Amniotic stem cell (primary cell): ENCODE measurements at places on chromosomes 12 and 14.

DNA sequence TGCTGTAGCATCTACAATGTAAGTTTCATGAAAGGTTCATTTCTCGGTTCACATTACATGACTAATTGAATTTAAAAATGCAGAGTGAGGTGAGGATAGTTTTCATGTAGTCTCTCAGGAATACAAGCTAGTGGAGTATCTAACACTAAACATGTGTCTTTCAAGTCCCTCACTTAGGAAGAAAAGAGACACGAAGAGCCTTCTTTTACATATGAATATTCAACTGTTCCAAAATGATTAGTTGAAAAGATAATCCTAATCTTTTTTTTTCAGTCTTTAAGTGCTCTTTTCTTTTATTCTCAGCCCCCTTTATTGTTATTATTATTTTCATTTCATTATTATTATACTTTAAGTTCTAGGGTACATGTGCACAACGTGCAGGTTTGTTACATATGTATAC, 10.8 kb downstream of the PRR4 start:
- DNase-seq: no peak

DNA sequence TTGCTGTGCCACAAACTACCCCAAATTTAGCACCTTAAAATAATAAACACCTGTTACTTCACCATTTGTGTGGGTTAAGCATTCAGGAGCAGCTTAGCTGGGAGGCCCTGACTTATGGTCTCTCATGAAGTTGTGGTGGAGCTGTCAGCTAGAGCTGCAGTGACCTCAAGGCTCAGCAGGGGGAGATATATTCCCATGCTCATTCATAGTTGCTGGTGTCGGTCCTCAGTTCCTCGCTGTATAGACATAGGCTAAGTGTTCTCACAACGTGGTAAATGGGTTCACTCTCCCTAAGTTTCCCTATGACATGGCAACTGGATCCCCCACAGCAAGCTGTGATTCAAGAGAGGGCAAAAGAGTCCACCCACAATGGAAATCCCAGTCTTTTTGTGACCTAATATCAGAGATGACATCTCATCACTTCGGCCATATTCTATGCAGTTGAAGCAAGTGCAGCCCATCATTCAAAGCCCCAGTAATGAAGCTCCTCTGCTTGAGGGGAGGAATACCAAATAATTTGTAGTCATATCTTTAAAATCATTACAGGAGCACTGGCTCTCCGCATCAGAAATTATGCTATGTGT, 41.1 kb downstream of the PRB3 start:
- DNase-seq: peak; percentile 14

GRCh38 chr14:45904314-45904713, 651.3 kb upstream of the MIS18BP1 start:
- no peak for DNase-seq

GRCh38 chr14:91249841-91250616, 5.5 kb upstream of the GPR68 start:
- no peak for DNase-seq

DNA sequence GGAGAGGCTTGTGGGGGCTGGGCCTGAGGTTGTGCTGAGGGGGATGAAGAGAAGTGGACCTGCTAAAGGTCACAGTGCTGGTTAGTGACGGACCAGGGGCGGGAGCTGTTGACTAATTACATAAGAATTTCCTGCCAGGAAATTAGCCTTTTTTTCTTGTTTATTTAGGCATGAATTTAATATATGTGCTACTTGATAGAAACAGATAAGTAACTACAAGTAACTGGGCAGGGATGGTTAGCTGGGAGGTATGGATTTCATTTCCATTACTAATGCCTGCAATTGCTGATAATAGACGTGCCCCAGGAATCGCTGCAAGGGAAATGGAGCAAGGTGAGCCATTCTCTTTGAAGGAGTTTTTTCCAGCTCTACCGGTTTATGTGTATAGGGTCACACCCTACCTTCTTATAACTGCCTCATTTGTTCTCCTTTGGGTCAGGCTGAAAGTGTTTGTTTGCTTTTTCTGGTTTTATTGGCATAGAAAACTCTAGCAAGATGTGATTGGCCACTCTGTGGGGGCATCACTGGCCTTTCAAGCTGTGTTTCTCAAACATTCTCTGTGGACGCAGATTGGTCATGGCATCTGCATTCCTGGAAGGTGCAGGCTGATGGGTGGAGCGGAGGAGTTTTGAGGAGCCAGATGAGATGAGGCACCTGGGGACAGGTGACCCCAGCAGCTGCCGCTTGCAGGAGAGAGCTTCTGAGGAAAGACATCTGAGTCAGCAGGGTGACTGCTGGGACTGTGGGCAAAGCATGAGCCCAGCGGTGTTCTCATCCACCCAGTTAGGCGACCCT, 19.0 kb upstream of the GPRC5A start:
- DNase-seq: no peak

DNA sequence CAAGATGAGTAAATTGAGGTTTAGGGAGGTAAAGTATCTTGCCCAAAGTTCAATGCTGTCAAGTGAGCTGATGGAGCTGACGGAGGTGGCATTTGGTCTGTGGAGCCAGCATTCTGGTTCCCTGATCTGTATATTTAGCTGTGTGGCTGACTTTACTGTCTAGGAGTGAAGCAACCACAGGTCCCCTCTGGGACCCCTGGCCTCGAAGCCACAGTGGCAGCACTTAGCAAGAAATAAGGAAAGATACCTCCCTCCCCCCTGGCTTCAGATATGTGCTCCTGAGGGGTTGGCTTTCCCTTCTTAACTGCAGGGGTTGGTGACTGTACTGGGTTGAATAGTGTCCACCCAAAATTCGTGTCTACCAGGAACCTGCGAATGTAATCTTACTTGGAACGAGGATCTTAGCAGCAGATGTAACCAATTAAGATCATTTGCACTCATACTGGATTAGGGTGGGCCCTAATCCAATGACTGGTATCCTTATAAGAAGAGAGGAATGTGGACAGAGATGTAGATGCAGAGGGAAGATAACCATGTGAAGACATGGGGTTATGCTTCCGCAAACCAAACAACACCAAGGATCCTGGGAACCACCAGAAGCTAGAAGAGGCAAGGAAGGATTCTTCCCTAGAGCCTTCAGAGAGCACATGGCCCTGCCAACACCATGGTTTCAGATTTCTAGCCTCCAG, 2.0 kb upstream of the ACVR1B start:
- DNase-seq: no peak

- peak; percentile 16 for DNase-seq
Measured at GRCh38 chr14:102893452-102893851, 29.0 kb upstream of the AMN start.

DNA sequence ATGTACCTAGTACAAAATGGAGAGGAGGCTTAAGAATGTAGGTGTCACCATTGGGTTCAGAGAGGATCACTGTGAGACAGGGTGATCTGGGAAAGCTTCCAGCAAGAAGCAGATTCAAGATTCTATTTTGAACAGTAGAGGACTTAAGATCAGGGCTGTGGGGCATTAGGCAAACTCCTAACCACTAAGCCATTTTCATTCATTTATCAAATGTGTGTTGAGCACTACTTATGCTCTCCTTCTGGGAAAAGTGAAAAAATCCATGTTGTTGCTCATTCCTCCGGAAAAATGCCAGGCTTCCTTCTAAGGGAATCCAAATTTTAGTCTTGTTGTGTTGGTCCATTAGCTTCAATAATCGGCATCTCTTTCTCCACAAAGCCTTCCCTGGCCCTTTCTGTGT, 163.4 kb downstream of the NUAK1 start:
- DNase-seq: no peak

DNA sequence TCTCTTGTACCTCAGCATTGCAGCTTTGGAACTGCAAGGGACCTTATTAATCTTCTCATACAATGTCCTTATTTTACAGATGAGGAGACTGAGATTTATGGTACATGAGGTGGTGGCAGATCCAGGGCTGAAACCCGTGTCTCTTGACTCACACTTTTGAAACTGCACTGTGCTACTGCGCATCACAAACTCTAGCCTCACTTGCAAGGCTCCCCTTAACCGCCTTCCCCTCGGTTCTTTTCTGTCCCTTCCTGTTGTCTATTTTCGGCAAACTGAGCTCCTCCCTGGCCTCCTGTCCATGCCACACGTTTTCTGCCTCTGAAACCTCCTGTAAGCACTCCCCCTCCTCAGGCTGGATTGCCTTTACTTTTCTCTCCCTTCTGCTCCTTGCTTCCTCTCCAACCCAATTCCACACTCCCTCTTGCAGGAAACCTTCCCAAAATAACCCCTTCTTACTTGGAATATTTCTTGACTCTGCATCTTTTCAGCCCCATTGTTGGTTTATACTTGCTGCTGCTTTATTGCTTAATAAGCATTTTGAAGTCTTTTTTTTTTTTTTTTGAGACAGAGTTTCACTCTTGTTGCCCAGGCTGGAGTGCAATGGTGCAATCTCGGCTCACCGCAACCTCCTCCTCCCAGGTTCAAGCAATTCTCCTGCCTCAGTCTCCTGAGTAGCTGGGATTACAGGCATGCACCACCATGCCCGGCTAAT, 72.4 kb upstream of the CISTR start:
- DNase-seq: no peak

DNA sequence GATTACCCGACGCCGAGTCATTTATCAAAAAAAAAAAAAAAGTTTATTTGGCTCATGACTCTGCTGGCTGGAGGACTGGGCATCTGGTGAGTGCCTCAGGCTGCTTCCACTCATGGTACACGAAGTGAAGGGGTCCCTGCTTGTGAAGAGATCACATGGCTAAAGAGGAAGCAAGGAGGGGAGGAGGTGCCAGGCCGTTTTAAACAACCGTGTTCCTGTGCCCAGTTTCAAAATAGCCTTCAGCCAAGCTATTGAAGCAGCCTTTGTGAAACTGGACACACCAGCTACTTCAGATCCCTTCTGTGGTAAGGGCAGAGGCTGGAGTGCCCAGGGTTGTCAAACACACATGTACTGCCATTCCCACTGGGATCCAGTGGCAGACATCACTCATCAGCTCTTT, 7.6 kb downstream of the POP5 start:
- no peak for DNase-seq

GRCh38 chr12:52206304-52207040, 14.7 kb upstream of the KRT80 start:
- no peak for DNase-seq

DNA sequence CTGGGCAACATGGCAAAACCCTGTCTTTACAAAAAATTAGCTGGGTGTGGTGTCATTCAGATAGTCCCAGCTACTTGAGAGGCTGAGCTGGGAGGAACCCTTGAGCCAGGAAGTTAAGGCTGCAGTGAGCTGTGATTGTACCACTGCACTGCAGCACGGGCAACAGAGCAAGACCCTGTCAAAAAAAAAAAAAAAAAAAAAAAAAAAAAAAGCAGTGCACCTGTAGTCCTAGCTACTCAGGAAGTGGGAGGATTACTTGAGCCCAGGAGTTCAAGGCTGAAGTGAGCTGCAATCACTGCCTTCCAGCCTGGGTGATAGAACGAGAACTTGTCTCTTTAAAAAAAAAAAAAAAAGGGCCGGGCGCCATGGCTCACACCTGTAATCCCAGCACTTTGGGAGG, 5.6 kb downstream of the REM2 start:
- no peak for DNase-seq

- no peak for DNase-seq
Measured at GRCh38 chr14:59438195-59438647, 27.0 kb downstream of the GPR135 start.

DNA sequence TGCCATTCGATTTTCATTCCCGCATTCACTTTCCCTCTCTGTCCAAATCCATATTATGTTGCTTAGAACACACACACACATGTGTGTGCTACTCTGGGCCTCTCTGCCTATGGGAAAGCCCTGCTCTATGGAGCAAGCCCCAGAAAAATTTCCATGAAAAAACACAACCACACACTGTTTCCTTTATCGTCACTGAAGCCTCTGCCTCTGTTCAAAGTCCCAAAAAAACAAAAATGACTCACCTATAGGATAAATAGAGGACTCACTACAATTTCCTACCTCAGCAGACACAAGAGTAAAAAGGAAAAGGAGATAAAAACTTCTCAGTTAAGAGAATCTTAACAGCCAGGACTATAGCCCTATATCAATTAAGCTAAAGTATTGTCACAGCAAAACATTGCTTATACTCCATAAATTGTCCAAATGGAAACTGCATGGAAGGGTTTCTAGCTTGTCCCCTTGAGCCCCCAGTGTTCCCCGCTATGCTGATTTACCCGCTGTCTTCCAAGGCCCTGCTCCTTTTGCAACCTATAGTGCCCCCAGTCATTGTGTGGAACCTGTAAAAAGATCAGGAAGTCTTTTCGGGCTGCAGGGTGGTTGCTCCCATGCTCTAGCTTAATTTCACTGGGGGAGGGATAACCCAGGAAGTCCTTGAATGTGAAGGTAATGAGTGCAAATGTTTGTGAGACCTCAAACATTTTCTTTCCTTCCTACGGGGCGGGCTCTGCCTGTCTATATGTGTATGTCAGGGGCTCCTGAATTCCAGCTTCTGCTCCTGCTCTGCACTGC, 11.1 kb upstream of the PIP4K2C start:
- DNase-seq: no peak

DNA sequence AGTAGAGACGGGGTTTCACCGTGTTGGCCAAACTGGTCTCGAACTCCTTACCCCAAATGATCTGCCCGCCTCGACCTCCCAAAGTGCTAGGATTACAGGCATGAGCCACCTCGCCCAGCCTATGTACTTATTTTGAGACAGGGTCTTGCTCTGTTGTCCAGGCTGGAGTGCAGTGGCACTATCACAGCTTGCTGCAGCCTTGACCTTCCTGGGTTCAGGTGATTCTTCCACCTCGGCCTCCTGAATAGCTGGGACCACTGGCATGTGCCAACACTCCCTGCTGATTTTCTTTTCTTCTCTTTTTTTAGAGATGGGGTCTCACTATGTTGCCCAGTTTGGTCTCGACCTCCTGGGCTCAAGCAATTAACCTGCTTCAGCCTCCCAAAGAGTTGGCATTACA, 14.0 kb upstream of the HNF1A start:
- DNase-seq: no peak

DNA sequence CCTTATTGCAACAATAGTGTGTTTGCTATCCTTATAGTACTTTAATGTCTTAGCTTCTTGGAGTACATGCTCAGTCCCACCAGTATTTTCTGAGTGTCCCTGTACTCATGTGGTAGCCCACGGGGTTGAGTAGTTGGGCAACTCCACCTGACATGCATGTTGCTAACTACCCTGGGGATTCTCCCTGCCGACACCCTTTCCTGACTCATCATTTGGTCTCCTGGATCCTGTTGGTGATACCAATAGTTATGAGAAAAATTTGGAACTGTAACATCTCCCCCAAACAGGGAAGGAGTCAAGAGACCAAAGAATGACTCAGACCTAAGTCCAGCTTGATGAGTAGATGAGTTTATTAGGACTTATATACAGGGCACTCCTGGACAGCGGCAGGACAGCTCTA, 101.6 kb downstream of the BRMS1L start:
- no peak for DNase-seq

- DNase-seq: no peak
Measured at GRCh38 chr12:34097213-34097612, 74.9 kb downstream of the ALG10 start.

- no peak for DNase-seq
Measured at GRCh38 chr12:131825146-131825892, 2.9 kb upstream of the MMP17 start.

GRCh38 chr12:49458816-49459215, 80.0 kb upstream of the KCNH3 start:
- no peak for DNase-seq
